Epithelial cell of prostate (primary cell): ENCODE measurements at places on chromosomes 1 and 21.

DNA sequence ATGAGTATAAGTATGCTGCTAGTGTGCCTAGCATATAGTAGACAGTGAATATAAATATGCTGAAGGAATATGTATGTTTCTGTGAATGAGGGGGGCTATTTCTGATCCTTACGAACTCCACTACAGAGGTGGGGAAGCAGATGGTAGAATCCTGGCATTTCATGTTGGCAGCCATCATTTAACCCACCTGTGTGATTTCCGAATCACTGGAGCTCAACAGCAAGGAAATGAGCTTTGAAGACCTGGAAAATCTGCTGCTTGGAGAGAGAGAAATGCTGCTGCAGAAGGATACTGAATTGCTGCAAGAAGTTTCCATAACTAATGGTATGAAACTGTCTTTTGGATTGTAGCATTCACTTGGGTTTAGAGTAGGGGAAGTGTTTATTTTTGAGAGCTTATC, 83.5 kb downstream of the RABGAP1L start:
- DNase-seq, result no peak

GRCh38 chr1:9634582-9634981, 16.9 kb upstream of the PIK3CD start:
- no peak for DNase-seq

GRCh38 chr1:5388622-5389021, 603.6 kb downstream of the NPHP4 start:
- DNase-seq, result no peak

- no peak for DNase-seq
Observed at GRCh38 chr21:30027986-30028385, 88.2 kb upstream of the GRIK1 start.

DNA sequence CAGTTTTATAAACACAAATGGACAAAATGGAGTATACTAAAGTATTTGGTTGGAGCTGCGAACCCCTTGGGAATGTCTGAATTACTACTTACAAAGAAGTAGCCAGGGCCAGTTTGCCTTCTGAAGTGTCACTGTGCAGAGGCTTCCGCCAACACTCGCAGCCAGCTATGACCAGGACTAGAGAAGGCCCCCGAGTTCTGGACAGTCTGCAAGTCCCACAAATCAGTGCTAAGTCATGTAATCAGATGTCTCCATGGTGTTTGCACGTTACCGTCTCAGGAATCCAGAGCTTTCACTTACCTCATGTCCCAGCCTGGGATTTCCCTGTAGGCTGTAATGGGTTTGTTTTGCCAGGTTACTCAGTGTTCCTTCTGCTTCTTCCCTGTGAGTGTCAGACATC, 106.6 kb upstream of the SPAG17 start:
- no peak for DNase-seq

- DNase-seq, result no peak
Observed at GRCh38 chr1:25804964-25805862, 5.2 kb downstream of the SELENON start.

GRCh38 chr1:155793213-155793612, 63.8 kb downstream of the GON4L start:
- no peak for DNase-seq

DNA sequence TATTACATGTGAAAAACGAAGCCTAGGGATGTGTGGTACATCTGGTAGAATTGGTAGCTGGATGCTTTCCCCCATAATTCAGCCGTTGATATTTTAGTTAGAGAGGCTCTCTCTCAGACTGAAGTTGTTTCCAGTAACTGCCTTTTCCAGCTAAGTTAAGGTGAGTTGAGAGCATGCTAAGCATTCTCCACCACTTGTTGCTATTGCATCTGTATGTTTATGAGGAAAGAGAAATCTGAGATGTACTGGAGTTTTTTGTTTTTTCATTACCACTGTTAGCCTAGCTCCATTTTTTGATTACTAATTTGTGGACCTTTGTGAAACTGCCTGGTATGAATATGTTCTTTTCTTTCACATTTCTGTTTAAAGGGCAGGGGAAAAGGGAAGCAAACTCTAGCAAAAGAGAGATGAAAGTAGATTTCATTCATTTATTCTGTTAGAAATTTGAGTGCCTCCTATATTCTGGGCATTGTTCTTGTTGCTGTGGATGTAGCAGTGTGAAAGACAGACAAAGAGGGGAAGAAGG, 189.9 kb upstream of the CACYBP start:
- no peak for DNase-seq

- DNase-seq, result no peak
Observed at GRCh38 chr1:18103788-18104421, 3.7 kb upstream of the IGSF21 start.

GRCh38 chr1:209621741-209622655, 30.2 kb downstream of the LAMB3 start:
- DNase-seq, result no peak

GRCh38 chr1:87017998-87018672, 103.7 kb downstream of the HS2ST1 start:
- DNase-seq, result no peak

GRCh38 chr1:10856863-10857598, 60.6 kb upstream of the CASZ1 start:
- DNase-seq, result no peak

DNA sequence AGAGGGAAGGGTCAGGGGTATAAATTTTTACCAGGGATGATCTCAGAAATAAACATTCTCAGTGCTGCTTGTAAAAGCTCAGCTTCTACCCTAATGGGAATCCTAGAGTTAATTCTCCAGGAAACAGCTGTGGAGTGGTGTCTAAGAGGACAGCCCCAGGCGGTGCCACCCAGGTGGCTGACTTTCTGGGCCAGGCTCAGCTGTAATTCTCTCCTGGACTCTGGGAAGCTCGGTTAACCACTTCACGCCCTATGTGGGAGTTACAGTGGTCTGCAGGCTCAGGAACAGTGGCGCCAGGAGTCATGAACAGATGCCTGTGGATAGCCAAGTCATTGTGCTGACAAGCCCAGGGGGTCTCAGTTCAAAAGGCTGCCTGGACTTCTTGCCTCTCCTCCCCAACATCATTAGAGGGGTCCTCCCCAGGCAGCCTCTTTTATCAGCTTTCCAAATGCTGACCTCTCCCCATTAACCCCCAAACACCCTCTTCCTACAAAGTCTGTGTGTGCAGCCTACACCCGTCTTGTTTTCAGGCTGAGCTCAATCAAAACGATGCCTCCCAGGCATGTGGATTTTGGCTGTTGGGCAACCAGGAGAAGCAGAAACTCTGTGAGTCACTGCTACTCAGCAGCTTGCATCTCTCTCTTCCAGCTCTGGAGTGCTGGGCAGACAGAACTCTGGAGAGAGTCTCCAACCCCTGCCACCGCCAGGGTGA, 1.2 kb downstream of the HHIPL2 start:
- peak; percentile 52 for DNase-seq

GRCh38 chr1:232875536-232875935, 70.3 kb downstream of the MAP10 start:
- DNase-seq, result no peak

- peak; percentile 33 for DNase-seq
Observed at GRCh38 chr1:203888807-203889251, 27.4 kb downstream of the SNRPE start.

- no peak for DNase-seq
Observed at GRCh38 chr1:2528966-2529783, 888 bp downstream of the HES5 start.

- DNase-seq, result no peak
Observed at GRCh38 chr1:234528074-234528865, 49.3 kb upstream of the TARBP1 start.

- no peak for DNase-seq
Observed at GRCh38 chr1:158972841-158973240, 36.9 kb upstream of the IFI16 start.

DNA sequence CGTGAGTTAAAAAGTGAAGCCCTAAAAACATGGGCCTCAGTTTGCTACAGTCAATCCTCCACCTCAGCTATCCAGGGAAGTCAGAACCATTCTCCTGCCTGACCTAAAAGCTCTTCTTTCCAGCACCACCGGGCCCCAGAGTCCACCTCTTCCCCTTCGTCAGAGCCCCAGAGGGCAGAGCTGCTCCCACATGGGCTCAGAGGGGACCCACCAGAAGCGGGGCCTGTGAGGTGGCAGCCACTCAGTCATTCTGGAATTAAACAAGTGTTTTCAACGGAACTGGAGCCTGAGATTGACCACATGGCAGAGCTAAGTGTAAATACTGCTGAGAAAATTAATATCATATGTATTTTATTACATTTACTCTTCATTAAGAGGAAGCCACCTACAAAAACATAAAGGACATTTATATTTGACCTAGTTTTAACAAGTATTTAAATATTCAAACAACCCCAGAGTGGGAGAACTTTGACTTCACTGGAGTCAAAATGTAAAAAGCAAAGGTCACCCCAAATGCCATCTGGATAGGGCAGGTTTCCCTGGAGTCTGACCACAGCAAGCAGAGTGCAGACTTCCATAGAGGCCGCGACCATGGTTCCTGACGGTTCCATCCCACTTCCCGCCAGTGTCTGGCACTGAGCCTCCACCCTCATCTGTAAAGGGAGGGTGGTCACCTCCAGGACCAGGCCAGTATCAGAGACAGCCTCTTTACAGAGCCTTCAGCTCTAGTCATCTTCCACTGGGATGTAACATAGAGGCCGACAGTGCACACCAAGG, 1.8 kb downstream of the SUMO3 start:
- DNase-seq, result no peak

GRCh38 chr1:150763018-150763417, 2.6 kb downstream of the CTSS start:
- DNase-seq, result no peak

DNA sequence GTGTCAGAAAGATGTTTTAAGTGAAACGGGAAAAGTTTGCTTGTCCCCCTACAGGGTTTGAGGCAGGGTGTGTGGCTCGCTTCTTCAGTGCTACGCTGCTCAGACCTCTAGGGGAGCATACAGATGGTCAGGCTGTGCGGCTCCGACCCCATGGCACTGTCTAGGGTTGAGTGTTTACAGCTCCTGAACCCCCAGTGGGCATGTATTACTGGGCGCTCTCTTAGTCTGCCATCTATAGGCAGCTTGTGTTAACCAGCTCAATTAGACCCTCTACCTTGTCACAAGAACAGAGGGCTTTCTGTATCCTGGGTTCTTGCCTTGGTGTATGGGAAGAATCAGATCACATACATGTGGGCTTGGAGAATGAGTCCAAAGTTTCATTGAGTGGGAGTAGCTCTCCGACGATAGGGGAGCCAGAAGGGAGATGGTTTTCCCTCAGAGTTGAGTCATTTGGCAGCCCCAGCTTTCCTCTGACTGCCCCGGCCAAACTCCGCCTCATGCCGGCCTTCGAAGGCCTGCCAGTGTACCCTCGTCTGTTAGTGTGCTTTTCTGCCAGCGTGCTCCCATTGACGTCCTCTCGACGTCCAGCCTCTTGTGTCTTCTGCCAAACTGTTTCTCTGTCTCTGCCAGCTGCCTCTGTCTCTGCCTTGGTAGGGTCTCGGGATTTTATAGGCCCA, 38.6 kb upstream of the ADGRL4 start:
- DNase-seq, result no peak

- no peak for DNase-seq
Observed at GRCh38 chr1:220956501-220957232, 77.4 kb downstream of the HLX start.

DNA sequence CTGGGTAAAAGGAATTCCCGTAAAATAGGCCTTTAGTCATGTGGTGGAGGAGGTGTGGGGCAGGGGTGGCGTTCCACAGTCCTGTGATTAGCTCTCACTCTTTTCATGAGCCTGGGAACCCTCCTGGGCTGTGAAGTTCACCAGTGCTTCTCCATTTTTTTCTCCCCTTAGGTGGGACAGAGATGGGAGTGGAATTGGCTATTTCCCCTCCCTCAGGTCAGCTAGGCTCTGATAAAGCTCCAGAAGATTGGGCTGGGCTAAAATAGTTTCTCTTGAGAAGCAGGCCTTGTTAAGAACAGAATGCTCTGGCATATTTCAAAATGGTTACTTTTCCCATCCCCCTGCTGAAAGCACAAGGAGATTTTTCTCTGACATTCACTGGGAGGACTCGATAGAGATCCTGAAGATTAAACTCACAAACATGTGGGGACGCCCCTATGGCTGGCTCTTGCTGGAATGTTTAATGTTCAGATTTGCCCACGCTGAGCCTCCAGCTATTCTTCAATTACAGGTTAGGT, 33.4 kb upstream of the SLC2A1 start:
- no peak for DNase-seq

DNA sequence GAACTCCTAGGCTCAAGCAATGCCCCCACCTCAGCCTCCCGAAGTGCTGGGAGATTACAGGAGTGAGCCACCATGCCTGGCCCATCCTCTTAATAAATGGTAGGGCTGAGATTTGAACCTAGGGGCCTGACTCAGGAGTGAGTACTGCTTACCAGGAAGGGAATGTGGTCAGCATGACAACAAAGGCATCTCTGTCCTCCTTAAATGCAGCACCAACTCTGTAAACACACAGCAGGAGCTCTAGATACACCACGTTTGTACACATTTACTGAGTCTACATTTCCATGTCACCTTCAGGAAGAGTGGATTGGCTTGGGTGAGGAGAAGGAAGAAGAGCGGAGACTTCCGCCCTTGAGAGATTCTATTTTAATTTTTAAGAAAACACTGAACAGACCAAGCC, 38.5 kb downstream of the HIVEP3 start:
- DNase-seq, result no peak

DNA sequence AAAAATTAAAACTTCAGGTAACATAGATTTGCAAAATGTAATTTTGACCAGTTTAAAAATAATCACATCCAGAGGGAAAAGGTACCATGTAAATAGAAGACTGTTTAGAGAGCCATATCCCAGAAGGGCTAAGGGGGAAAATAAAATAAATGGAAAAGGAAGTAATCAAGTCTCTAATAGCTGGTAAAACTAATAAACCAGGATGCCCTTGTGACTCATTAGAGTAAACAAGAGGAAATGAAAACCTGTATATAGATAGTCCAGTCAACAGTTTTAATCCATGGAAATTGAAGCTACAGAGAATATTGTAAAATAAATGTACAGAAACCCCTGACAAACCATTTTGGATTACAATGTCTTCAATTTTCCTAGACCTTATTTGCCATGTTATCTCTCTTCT, 698.0 kb upstream of the RGS18 start:
- no peak for DNase-seq

DNA sequence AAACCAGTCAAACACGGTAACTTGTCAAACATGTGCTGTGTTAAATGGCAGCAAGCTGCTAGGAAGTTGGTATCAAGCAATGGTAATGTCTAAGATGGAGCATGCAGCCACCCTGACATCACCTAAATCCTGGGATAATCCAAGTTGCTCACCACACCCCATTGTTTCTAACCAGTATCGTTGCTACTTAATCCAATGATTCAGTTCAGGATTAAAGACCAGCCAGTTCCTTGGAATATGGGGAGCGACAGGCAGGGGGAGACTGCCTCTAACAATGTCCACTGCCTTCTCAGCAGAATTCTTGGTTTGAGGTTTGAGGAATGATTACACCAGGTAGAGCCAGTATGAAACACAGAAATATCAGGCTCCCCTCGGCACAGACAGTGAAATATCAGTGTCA, 122.1 kb upstream of the IFFO2 start:
- DNase-seq, result no peak

DNA sequence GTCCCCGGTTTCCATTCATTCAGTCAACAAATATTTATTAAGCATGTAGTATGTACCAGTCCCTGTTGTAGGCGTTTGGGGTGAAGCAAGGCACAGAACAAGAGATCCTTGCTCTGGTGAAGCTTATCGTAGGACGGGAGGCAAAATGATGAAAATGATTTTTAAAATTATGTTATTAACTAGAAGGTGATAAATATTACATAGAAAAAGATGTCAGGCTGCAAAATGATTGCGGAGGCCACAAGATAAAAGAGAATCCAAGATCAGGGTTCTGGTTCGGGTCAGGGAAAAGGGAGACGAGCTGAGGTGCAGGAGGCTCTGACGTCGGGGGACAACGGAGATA, 602 bp upstream of the CGN start:
- no peak for DNase-seq

GRCh38 chr1:183694066-183694465, 41.0 kb upstream of the APOBEC4 start:
- no peak for DNase-seq

- DNase-seq, result no peak
Observed at GRCh38 chr1:44361478-44361877, 6.4 kb upstream of the ERI3 start.
